ENCODE measurements at places on chromosomes 3 and 15.

GRCh38 chr3:46695962-46696894, 2.7 kb upstream of the ALS2CL start:
- no peak for DNase-seq

- DNase-seq, result no peak
Observed at GRCh38 chr15:90217671-90218394, 15.9 kb downstream of the CIB1 start.

DNA sequence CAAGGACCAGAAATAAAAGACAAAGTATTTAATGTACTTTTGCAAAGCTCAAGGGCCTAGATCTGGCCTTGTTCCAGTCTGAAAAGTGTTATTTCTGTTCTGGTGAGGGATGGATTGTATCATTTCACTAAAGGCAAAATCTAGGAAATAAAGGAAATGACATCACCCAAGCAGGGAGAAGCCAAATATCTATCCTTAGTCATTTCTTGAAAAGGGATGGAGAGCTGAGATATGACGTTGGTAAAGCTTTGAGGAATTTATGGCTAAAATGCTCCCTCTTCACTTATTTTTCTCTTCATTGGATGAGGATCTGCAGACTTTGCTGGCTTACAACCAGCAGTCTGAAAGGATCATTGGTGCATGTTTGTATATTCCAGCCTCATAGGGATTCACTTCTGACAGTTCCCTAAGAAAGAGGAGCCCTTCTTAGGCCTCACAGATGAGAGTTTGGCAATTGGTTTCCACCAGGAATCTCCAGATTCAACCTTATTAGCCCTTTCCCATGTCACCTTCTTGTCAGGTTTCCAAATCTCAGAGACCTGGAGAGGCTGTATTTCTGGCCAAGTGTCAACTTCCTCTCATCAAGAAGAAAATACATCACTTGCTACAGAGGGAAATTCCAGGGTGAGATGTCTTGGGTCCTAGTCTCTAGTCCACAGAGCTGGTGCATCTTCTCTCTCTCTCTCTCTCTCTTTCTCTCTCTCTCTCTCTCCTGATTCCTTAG, 93.7 kb upstream of the BOC start:
- DNase-seq, result no peak

- no peak for DNase-seq
Observed at GRCh38 chr3:159875116-159875515, 113.5 kb upstream of the IL12A start.

- DNase-seq, result no peak
Observed at GRCh38 chr3:178500631-178501030, 35.6 kb upstream of the KCNMB2 start.

DNA sequence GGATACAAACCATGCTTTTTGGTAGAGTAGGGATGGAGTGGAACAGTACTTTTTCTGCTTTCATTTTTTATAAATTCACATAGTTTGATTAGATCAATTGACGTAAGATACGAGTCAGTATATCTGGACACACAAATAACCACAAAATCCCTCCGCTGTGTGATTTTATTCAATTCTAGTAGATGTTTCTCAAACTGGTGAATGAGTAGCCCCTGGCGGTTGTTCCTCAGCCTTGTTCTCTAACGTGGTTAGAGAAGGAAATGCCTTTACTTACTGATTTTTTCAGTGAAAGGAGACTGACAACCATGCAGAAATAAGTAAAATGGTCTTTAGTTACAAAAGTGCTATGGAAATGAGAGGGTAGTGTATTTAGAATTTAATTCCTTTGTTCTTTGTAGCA, 161.0 kb downstream of the TCF12 start:
- no peak for DNase-seq

DNA sequence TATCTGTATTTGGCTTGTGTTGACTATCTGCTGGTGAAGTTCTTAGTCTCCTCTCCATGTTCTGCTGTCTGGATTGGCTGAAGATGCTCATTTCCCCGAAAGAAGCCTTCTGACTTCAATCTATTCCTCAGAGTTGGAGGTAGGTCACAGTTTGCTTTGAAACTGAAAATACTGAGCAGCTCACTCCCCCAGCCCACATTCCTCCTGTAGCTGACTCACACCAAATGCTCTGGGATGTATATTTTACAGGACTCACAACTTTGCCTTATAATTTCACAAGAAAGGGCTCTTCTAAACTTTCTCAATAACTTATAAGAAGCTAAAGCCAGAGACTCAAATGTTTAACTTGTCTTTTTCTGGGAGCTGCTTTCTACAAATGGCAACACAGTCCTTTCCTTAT, 36.3 kb upstream of the SNX4 start:
- DNase-seq, result no peak

DNA sequence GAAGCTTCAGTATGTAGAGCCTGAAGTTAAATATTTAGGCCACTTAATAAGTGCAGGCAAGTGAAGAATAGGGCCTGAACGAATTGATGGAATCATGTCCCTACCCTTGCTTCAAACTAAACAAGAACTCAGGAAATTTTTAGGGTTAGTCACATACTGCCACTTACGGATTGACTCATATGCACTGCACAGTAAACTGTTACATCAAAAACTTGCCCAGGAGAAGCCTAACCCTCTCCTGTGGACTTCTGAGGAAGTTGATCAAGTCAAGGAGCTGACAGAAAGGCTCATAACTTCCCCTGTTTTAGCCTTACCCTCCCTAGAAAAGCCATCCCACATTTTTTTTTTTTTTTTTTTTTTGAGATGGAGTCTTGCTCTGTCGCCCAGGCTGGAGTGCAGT, 20.6 kb upstream of the KBTBD12 start:
- DNase-seq, result no peak

- DNase-seq, result no peak
Observed at GRCh38 chr3:14175383-14176037, 2.9 kb downstream of the XPC start.

DNA sequence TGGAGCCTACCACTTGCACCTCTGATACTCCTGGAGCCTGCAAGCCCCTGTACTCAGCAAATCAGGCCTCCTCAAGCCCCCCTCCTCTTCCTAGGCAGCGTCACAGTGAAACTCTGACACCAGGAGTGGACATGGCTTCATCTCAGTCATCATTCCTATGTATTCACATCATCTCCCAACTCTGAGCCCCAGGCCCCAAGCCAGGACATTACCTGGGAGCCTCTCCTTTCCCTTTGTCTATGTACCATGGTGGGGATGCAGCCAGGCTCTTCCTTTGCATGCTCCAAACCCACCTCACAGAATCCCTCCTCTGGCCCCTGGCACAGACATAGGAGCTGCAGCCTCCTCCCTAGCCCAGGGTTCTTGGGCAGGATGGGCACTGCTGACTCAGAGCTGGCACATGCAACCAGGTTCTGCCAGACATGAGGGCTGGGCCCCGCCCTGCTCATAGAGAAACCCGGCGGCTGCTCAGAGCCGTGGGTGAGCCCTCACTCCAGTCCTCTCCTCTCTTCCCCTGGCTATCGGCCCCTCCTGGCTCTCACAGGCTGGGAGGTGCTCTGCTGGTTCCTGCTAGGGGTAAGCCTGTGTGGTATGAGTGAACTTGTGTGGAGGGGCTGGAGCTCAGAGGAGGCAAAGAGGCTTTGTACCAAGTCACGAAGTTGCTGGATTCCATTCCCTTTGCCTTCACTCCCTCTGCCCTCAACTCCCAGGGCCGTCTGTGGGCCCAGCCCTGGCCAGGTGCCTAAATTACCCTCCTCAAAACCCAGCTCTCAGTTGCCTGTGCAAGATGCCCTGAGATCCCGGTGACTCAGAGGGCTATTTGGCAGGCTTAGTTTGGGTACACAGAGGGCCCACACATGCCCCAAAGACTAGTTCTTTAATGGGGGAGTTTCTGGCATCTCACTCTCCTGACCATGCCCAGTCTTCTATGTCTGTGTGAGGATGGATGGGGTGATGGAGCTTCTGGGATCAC, 1.9 kb upstream of the PLCD1 start:
- DNase-seq, result no peak

- DNase-seq, result no peak
Observed at GRCh38 chr3:143063018-143063417, 56.6 kb upstream of the CHST2 start.

DNA sequence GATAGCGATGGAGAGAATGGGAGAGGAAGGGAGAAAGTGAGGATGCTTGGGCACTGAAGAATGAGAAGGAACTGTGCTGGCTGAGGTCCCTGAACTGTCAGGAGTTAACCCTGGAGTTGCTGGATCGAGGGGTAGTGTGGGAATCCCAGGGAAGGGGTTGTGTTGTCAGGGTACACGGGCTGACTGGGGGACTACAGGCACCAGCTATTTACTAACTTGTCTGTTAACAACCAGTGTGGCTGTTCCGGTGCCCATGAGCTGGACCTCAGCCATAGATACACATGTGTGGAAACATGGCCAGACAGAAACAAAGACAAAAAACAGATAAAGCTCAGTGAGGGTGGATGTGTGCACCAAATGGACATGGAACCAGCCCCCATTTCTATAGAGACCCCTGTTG, 55.1 kb downstream of the GASK1A start:
- no peak for DNase-seq

- no peak for DNase-seq
Observed at GRCh38 chr15:41661078-41661517, 893 bp downstream of the MGA start.

DNA sequence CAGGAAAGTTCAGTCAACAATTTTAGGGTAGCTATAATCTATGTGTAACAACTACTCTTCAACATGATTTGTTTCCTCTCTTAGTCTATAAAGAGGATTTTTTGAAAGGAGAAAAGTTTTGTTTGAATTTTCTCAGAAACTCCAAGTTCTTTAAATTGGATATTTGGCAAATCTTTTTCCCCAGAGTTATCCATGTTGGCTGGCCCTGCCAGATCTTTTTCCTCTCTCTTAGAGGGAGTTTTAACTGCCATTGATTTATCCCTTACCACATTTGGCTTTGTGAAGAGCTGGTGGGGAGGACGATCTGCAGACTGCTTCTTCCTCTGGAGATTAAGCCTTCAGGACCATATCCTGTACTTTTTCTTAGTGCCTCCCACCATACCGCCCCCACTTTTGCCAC, 64.9 kb upstream of the ROPN1 start:
- DNase-seq, result no peak

- no peak for DNase-seq
Observed at GRCh38 chr3:45657853-45658252, 31.3 kb upstream of the SACM1L start.

DNA sequence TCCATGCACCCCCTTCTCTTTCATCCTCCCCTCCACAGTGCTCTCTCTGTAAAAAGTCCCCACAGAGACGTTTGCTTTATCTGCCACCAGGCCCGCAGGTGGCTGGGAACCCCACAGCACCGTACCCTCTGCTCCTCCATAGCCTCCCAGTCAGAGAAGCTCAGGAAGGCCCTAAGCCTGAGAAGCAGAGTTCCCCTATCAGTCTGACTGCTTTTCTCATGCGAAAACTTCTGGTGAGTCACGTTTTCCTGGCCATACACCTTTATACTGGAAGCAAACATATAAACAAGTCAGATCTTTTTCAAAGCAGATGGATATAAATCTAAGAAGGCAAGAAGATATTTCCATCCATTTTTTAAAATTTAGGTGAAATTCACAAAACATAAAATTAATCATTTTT, 51.5 kb upstream of the MEF2A start:
- DNase-seq, result no peak

DNA sequence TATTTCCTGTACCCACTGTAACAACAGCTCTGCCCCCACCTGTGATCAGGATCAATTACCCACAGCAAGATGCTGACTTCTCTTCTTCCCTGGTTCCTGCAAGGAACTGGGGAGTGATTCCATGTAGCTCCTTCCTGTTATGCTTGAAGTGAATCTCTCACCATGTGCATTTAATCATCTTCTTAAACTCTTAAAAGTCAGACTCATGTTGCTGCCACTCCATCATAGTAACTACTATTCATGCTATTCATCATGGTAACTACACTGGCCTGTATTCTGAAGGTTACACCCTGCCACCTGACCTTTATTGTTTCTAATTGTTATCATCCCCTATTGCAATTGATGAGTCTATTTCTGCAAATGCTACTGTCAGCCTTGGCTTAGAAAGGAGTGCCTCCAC, 89.5 kb downstream of the SUCNR1 start:
- DNase-seq, result no peak

- no peak for DNase-seq
Observed at GRCh38 chr3:61371123-61371522, 119.9 kb upstream of the FHIT start.

DNA sequence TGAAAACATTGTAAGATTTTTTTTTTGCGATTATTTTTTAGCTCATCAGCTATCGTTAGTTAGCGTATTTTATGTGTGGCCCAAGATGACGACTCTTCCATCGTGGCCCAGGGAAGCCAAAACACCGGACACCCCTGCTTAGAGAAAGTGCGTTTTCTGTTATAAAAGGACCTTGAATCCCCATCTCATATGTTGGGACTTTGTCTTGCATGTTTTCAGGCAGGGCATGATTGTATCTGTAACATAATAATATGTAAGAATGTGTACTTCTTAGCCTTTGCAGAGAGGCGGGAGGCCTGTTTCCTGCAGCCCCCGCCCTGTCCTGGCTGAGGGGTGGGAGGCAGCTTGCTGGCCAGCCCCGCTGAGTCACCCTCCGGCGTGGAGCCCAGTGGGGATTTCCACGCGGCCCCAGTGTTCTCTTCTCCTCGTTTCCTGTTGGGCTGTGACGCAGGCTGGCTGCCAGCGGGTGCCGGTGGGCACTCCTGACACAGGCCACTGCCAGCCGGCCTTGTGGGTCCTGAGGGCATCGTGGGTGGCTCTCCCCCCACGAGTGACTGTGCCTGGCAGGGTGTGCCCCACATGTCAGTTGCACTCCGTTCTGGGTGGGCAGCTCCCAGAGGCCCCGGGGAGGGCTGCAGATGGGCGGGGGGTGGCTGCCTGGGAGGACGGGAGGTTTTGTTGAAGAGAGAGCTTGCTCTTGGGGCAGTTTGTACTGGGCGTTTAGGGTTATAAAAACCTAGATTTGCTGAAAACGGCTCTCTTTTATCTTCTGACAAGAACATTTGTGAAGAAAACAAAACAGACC, 55.6 kb downstream of the SMAD3 start:
- DNase-seq, result no peak

DNA sequence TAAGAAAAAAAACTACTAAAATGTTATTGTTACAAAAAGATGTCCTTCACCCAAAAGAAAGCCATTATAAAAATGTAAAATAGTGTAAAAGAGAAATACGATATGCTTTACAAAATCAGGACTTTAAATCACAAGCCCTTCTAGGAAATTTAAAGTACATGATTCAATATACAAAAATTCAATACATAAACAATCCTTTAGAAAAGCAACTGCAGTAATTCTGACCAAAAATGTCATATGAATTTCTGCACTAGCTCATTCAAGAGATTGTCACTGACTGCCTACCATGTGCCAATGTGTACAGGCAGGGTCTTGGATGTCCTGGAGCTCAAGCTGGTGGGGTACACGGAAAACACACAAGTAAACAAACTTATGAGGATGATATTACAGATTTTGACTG, 2.5 kb downstream of the MORC1 start:
- no peak for DNase-seq

- no peak for DNase-seq
Observed at GRCh38 chr3:123124971-123125370, 58.1 kb downstream of the PDIA5 start.
